Naive thymus-derived CD8-positive, alpha-beta T cell (primary cell): ENCODE measurements at places on chromosomes 11 and 22. TPM values are rescaled to one million over a fixed set of nuclear protein-coding genes. Genes with fewer than 3 reads are reported as not detected.

ELMOD1 gene
- not detected for total RNA-seq

PRG3 gene
- not detected for total RNA-seq

GRCh38 chr11:24199461-24199860 lies 297.4 kb upstream of the LUZP2 start:
- DNase-seq: no peak

KRTAP5-11 gene
- total RNA-seq: not detected

PLCB3 gene
- total RNA-seq: 8.1 TPM

DNA sequence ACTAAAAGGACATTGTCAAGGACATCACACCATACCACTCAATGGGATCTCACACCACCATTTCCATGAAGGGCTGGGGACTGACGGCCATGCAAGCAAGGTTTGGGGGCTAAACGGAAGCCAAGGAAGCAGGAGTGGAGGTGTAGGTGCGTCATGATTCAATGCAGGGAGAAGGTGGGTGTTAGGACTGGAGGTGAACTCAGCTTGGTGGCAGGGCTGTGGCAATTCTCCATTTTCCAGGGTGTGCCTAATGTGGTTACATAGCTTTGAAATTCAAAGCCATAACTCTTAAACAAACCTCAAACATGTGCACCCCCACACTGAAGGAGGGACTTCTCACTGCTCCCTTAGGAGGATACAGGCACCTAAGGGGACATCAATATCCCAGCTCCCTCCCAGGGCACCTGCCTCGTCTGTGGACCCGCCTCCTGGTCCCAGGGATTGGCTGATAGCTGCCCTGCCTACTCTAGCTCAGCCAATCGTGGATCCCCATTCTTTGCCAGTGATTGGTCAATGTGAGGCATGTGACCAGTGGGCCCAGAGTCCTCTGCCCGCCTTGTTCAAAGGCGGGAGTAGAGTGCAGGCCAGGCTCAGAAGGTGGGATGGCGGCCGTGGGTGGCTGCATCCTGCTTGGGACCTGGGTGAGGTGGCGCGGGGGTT lies 64.6 kb downstream of the CTTN start:
- no peak for DNase-seq

DNA sequence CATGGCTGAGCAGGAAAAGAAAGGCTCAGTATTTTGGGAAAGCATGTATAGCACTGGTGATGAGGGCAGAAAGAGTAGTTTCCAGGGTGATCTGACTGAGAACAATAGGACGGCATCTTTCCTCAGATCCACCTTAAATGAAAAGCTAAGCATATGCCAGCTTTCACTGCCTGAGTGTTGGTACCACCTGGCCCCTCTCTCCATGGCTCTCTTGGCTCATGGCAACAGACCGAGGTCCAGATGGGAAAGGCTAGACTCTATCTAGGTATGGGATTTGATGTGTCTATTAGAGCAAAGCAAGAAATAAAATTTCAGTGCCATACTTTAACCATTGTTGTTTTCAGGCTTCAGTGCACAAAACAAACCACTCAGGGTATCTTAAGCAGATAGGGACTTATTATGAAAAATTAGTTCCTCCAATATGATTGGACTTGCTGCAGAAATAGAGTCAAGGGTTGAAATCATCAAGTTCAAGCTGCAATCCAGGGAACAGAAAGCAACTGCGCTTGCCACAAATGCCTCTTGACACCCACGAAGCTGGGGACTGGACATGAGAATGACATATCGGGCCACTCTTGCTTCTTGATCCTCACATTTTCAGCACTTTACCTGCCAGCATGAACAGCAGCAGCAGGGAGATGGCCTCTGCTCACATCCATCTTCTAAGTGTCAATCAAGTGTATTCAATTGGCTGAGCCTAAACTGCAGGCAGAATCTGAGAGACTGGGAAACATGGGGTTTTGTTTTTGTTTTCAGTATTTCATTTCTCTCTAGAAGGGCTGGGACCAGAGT lies 64.0 kb upstream of the SNX19 start:
- DNase-seq: no peak

- no peak for DNase-seq
Observed at GRCh38 chr22:26597026-26597425, 7.1 kb upstream of the TPST2 start.

- DNase-seq: no peak
Observed at GRCh38 chr11:68670208-68670992, 13.9 kb upstream of the GAL start.

IL10RA gene
- total RNA-seq: 217 TPM

CRYBB3 gene
- not detected for total RNA-seq

OR56A1 gene
- not detected for total RNA-seq

DNA sequence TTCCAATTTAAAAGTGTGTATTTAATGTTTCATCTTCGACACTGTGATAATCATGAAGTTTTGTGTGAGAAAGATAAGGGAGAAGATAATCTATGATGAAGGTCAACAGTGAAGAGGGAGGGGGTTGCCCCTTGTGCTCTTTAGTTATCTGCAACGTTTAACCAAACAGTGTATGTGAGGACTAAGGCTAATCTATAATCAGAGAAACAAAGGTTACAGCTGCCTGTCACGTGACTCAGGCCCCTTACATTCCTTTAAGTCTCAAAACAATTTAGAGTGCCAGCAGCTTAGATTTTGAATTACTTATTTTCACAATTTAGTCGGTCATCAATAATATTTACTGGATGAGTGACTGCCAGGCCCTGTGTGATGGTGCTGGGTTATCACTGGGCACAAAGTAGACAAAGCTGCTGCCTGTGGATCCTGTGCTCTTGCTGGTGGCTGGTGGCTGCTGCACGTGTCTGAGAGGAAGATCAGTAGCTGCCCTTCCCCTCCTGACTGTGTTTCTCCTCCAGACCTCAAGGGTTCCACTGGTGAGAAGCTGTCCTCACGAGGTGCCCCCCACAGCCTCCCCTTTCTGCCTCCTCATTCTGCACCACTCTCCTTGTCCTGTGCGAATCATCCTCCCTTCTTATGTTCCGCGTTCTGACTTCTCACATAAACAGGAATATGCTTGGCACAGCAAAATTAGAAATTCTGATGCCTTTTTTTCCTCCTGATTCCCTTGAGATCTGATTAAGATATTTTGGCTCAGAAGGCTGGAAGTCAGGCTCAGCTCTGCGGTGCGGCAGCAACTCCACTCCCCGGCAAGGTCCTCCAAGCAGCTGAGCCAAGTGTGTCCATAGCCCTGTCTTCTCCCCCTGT lies 331.1 kb upstream of the B3GAT1 start:
- DNase-seq: no peak

DDI1 gene
- not detected for total RNA-seq

FLRT1 gene
- total RNA-seq: not detected

CTSC gene
- total RNA-seq: 37.3 TPM

GRCh38 chr11:47593492-47593933 lies 698 bp downstream of the C1QTNF4 start:
- no peak for DNase-seq

DNA sequence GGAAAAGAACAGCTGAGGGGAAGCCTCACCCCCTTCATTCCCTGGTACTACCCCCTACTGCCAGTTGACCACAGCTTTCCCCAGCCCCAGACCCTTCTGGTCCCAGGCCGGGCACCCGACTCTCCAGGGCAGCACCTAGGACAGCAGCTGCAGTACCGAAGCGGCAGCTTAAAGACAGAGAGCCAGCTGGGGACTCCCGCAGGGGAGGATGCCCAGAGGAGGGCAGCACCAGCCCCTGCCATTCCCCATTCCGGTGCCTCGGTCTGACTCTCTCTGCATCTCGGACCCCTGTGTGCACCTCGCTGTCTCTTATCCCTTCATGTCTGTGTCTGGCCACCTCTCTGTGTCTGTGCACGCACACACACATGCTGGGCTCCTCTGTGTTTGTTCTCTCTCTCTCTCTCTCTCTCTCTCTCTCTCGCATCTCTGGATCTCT lies 9.4 kb downstream of the IGSF9B start:
- DNase-seq: peak; percentile 84

CECR2 gene
- total RNA-seq: 0.14 TPM

PLA2G6 gene
- 173 TPM for total RNA-seq

- DNase-seq: no peak
Observed at GRCh38 chr11:1969035-1969434, 21.9 kb downstream of the MRPL23 start.

- DNase-seq: no peak
Observed at GRCh38 chr11:102385085-102386007, 38.3 kb downstream of the BIRC2 start.
